ENCODE measurements at places on chromosomes 1 and 21. TPM values are rescaled to one million over a fixed set of nuclear protein-coding genes. Genes with fewer than 3 reads are reported as not detected.
A peak's percentile ranks its signal among the peaks of the same experiment; 100 is the strongest.

DNA sequence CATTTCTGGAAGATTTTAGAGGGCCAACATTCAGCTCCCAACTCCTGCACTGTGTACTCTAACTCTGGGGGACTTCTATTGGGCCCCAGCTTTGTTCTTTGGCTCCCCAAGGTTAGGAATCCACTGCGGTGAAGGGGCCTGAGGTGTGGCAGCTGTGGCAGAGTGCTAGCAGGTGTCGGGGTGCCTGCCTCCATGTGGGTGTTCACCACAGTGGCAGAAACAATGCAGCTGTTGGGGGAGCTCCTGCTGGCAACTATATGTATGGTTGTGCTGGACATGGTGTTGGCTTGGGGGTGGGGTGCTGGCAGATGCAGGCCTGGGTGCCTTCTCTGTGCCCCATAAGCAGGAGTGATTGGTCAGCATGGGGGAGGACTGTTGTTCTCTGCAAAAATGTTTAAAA, 95.5 kb downstream of the ST6GALNAC3 start:
- H3K4me3 ChIP-seq: no peak overlapping the region
- H3K27me3 ChIP-seq: peaks cover 44% of the 10 kb centered on the region
- no peaks in the 10 kb centered on the region for H3K4me1 ChIP-seq

DNA sequence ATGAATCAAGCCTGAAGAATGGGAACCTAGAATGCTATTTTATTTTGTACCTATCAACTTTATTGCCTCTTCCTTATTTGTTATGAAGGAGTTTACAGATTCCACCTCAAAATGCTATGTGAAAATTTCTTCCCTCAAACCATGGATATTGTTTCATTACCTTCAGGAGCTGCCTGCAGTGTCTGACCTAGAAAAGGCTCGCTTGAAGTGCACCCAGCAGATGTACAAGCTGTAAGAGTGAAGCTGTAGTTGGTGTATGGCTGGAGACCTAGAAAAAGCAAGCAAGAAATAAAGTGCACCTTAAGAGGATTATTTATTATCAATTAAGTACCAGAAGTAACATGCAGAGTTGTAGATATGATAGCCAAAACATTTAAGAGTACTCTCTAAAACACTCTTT, 199.4 kb downstream of the KCTD3 start:
- no peaks in the 10 kb centered on the region for H3K36me3 ChIP-seq
- no peak for DNase-seq
- no peak overlapping the region for H3K27ac ChIP-seq
- no peak overlapping the region for H3K4me3 ChIP-seq

DNA sequence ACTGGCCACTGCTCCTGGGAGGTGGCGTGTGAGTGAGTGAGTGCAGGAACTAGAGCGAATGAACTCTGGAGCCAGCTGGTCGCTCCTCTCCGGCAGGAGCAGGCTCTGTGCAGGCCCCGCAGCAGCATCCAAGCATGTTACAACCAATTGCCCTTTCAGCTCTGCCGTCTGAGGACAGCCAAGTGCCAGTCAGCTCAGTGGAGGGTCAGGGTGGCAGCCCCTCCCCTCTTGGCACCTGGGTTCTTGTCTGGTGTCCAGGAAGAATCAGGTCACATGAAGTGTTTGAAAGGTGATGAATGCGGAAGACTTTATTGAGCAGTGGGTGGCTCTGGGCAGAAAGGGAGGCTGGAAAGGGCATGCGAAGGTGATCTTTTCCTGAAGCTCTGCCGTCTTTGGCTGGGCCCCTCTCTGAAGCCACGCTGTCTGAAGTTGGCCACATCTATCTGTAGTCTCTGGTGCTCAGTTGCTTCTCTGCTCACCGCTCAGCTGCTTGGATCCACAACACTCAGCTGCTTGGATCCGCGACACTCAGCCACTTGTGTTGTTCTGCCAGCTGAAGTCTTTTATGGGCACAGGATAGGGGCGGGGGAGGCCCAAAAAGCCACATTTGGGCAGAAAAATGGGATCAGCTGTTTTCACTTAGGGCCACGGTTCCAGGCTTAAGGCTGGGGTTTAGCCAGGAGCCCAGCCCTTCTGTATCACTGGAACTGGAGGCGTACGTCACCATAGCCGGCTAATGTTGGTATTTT, 139.8 kb downstream of the ADSS2 start:
- H3K4me3 ChIP-seq: no peak overlapping the region
- no peaks in the 10 kb centered on the region for H3K36me3 ChIP-seq
- no peak overlapping the region for H3K27ac ChIP-seq
- H3K4me1 ChIP-seq: no peaks in the 10 kb centered on the region
- H3K27me3 ChIP-seq: no peaks in the 10 kb centered on the region
- no peak for DNase-seq

DNA sequence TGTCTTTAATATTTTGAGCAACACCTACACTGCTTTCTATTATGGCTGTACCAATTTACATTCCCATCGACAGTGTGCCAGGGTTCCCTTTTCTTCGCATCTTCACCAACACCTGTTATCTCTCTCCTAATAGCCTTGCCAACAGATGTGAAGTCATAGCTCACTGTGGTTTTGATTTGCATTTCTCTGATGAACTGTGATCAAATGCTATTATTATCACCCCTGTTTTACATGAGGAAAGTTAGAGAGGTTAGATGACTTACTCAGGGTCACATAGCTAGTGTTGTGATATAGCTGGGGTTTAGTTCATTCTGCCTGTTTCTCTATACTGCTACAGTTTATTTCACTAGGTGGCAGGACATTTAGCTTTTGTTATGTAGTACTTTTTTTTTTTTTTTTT, 204.1 kb downstream of the FMN2 start:
- peaks cover 14% of the 10 kb centered on the region for H3K4me1 ChIP-seq
- H3K27ac ChIP-seq: no peak overlapping the region
- DNase-seq: no peak
- H3K4me3 ChIP-seq: no peak overlapping the region
- H3K27me3 ChIP-seq: no peaks in the 10 kb centered on the region

- H3K4me3 ChIP-seq: no peak overlapping the region
- H3K27ac ChIP-seq: no peak overlapping the region
- H3K36me3 ChIP-seq: no peaks in the 10 kb centered on the region
- no peak for DNase-seq
- H3K4me1 ChIP-seq: peaks cover 11% of the 10 kb centered on the region
Observed at GRCh38 chr1:182257369-182258063, 134.1 kb downstream of the GLUL start.

The MATN1 gene
- total RNA-seq: 0.47 TPM

DNA sequence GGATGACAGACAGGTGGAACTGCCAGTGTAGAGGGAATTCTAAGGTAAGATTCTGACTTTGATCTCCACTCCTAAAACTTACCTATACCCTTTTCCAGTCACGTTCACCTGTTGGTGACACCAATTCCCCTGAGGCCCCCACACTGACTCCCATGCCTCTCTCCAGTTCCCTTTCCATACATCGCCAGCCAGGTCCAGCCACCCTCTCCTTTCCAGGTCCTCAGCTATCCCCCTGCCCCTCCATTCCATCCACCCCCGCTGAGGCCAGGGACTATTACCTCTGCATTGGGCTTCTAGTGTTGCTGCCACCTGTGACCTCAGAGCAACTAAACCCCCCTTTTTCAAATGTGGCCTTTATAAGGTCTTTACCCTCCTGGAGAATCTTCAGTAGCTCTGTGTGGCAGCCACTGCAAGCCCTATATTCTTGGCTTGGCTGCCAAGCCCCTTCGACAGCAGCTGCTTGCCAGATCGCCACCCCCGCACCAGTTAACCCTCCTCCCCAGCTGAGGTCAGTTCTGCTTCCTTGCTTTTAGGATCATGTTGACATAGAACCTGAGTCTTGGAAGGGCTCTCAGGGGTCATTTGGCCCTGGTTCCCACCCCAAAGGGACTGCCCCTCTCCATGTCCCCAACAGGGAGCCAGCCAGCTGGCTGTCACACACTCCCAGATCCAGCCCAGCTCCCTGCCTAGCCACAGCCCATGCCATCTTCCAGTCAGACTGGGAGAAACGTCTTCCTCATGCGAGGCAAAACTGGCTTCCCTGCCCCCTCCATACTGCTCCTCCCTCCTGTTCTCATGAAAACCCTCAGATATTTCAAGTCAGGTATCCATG, 14.7 kb downstream of the CSF1 start:
- H3K36me3 ChIP-seq: peaks cover 50% of the 10 kb centered on the region
- no peak overlapping the region for H3K4me3 ChIP-seq
- peak overlapping the region; percentile 74 for H3K27ac ChIP-seq
- H3K27me3 ChIP-seq: no peaks in the 10 kb centered on the region

DNA sequence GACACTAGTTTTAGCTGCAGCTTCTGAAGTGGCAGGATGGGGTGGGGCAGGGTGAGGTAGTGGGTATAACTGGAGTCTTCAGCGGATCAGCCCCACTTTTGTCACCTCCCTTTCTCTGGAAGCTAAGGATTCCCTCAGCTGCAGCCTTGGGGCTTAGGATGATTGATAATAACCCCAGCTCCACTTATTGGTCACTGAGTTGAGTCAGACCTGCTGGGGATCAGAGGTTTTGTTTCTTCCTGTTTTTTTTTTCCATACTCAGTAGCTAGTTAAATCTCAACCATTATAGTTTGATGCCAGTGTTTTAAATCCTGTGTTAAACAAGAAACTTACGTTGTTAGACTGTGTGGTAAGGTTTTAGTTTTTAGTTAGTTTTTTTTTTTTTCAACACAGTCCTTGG, 57.2 kb downstream of the LAMC1 start:
- peaks cover 9% of the 10 kb centered on the region for H3K36me3 ChIP-seq
- no peak overlapping the region for H3K4me3 ChIP-seq
- no peak overlapping the region for H3K27ac ChIP-seq
- H3K4me1 ChIP-seq: peaks cover 52% of the 10 kb centered on the region
- no peaks in the 10 kb centered on the region for H3K27me3 ChIP-seq

DNA sequence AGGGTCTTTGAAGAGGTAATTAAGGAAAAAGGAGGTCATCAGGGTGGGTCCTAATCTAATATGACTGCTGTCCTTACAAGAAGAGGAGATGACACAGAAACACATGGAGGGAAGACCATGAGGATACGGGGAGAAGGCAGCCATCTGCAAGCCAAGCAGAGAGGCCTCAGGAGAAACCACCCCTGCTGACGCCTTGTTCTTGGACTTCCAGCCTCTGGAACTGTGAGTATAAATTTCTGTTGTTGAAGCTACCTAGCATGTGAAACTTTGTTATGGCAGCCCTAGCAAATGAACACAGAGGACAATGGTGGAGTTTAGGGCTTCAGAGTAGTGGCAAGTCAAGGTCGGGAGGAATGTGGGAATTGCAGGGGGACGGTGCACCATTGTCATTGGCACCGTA, 36.7 kb upstream of the FAM89A start:
- peaks cover 54% of the 10 kb centered on the region for H3K27me3 ChIP-seq
- DNase-seq: no peak
- H3K4me3 ChIP-seq: no peak overlapping the region
- no peaks in the 10 kb centered on the region for H3K36me3 ChIP-seq
- H3K27ac ChIP-seq: no peak overlapping the region

DNA sequence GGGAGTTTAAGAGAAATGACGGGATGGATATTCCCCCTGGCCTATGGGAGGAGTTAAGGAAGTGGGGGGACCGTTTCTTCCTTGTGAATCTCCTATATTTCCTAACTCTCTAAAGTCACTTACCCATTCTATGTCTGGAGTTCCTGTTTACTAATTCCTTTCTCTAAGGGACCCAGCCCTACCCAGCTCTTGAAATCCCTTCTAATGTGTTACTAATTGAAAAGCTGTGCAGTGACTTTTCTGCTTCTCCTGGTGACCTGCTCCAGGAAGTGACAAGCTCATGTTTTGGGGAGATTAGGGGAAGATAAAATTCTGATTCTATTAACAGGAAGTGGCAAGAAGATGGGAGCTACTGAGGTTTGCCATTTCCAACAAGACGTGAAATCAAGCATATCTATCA, 4.0 kb upstream of the SAMSN1 start:
- H3K4me1 ChIP-seq: peaks cover 38% of the 10 kb centered on the region
- no peak overlapping the region for H3K4me3 ChIP-seq
- peak; percentile 32 for DNase-seq
- H3K27ac ChIP-seq: peak overlapping the region; percentile 89
- H3K36me3 ChIP-seq: peaks cover 4% of the 10 kb centered on the region
- no peaks in the 10 kb centered on the region for H3K27me3 ChIP-seq
